HCT116 (cell line): ENCODE measurements at places on chromosomes 12 and 14.

DNA sequence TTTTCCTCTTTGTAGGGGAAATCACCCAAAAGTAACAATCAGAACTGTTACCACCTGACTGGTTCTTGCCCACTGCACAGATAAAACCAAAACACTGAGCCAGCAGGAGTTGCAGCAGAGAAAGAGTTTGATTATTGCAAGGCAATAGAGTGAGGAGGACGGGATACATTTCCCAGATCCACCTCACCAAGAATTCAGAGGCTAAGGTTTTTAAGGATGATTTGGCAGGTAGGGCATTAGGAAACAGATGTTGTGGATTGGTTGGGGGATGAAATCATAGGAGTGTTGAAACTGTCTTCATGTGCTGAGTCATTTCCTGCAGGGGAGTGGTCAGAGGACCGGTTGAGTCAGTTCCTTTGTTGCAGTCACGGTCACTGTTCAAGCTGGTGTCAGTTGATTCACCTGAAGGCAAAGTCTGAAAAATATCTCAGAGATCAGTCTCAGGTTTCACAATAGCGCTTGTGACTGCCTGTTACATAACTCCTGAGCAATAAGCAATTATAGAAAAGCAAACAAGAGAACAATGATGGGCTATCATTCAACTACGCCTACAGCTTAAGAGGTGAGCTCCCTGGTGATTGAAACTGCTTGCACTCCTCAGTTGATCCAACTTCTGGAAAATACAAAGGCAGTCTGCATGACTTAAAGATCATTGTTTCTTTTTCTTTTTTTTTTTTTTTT, 20.3 kb upstream of the AMN1 start:
- DNase-seq = peak; percentile 99

- DNase-seq = no peak
Measured at GRCh38 chr12:62718762-62719426, 216.1 kb downstream of the PPM1H start.

- DNase-seq = no peak
Measured at GRCh38 chr14:72902801-72903530, 9.1 kb upstream of the DPF3 start.

DNA sequence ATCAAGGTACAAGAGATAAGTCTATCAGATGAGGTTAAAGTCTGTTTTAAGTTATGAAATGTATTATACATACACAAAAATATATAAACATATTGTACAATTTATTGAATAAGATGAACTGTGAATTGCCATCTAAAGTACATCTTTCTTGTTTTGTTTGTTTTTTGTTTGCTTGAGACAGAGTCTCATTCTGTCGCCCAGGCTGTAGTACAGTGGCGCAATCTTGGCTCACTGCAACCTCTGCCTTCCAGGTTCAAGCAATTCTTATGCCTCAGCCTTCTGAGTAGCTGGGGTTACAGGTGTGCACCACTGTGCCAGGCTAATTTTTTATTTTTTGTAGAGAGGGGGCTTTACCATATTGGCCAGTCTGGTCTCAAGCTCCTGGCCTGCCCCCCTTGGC, 10.0 kb upstream of the PPP4R3A start:
- no peak for DNase-seq

- DNase-seq = no peak
Measured at GRCh38 chr12:100738086-100738485, 56.5 kb upstream of the ANO4 start.

GRCh38 chr12:72037006-72037795, 98.6 kb downstream of the TPH2 start:
- no peak for DNase-seq

DNA sequence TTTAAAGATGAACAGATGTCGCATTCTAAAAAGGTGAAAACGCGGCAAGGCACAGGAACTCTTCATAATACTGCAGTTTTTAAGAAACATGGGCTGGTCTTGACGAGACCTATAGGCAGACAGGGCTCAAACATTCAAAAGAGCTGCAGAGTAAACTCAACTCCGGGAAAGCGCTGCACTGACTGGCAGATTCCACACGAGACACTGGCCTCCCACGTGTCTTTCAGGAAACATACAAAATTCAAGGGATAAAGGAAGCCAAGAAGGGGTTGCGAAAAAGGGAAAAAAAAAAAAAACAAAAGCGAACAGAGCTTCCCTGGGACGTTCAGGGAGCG, 614 bp upstream of the ARF6 start:
- no peak for DNase-seq

GRCh38 chr14:60758885-60759284, 24.3 kb downstream of the MNAT1 start:
- no peak for DNase-seq

DNA sequence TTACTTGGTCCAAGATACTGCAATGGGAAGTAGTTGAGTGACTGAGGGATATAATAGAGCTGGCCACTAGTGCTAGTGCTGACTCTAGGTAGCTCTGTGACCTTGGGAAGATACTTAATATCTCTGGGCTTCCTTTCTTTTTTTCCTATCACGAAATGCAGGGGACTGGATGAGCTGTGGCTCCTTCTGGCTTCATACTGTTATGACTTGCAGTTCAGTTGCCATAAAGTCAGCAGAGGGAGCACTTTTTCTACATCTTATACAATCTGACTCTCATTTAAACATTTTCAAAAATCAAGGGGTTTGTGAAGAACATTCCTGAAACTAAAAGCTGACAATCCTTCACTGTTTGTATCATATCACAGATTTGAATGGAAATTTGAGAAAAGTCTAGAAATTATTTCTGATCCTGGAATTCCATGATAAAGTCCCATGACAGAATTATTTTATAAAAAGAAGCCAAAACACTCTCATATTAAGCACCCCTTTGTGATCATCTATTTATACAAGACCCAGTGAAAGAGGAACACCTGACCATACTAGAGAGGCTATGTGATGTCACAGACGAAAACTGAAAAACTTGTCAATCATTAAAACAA, 5.3 kb downstream of the BHLHE41 start:
- DNase-seq = peak; percentile 51
